A172 (cell line): ENCODE measurements at places on chromosomes 6 and 20. TPM values are rescaled to one million over a fixed set of nuclear protein-coding genes. Genes with fewer than 3 reads are reported as not detected.

The NEDD9 gene
- 13.3 and 18.3 TPM in 2 replicates for total RNA-seq

The ESR1 gene
- total RNA-seq = 0.02 TPM in 1 of 2 replicates, not detected in the other

The HRH3 gene
- not detected in 2 replicates for total RNA-seq

The OR12D3 gene
- not detected in 2 replicates for total RNA-seq

The ERVFRD-1 gene
- total RNA-seq = not detected in 2 replicates

The GFOD1 gene
- total RNA-seq = 2.5 and 3.3 TPM in 2 replicates

The KCNG1 gene
- 6.2 and 12.4 TPM in 2 replicates for total RNA-seq

The PIM1 gene
- total RNA-seq = 10.6 and 20.7 TPM in 2 replicates

The GSTA1 gene
- not detected in 2 replicates for total RNA-seq

The C6orf141 gene
- total RNA-seq = 21.5 and 33.9 TPM in 2 replicates

The C20orf204 gene
- 0.89 and 1.2 TPM in 2 replicates for total RNA-seq

The CDSN gene
- not detected in 2 replicates for total RNA-seq

The LY6G6D gene
- not detected in 2 replicates for total RNA-seq

The CAP2 gene
- 20.2 and 27.8 TPM in 2 replicates for total RNA-seq
